GM19239 (cell line): ENCODE measurements at places on chromosomes 12 and 14.

DNA sequence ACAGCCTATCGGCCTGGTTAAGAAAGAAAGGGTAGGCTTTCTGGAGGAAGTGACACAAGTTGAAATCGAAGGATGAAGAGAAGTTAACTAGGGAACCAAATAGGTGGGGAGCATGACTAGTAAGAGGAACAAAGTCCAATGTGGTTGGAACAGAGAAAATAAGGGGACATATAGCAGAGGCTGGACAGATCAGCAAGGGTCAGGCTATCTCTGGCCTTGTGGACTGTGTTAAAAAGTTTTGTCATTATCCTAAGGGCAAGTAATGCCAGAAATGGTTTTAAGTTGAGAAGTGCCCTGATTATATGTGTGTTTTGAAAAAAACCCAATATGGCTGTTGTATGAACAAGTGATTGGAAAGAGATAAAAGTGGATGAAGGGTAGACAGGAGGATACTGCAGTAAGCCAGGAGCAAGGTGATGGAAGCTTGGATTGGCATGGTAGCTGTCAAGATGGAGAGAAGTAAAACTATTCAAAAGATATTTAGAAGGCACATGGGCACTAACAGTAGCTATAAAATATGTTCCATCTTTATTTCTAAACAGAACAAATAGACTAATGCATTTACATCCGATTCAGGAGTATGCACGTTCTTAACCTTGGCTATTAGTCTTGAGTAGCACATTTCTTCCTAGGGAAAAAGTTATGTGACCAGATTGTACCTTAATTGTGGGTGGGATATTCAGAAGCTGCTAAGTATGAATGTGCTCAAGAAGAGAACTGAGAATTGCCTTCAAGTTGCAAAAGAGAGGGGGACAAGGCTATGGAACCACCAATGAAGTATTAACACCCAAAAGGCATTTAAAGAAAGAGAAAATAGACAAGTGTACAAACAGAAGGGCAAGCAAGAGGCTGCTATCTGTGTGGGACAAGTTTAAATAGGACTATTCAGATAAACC is 46.8 kb upstream of the OR5AU1 start:
- DNase-seq: no peak

DNA sequence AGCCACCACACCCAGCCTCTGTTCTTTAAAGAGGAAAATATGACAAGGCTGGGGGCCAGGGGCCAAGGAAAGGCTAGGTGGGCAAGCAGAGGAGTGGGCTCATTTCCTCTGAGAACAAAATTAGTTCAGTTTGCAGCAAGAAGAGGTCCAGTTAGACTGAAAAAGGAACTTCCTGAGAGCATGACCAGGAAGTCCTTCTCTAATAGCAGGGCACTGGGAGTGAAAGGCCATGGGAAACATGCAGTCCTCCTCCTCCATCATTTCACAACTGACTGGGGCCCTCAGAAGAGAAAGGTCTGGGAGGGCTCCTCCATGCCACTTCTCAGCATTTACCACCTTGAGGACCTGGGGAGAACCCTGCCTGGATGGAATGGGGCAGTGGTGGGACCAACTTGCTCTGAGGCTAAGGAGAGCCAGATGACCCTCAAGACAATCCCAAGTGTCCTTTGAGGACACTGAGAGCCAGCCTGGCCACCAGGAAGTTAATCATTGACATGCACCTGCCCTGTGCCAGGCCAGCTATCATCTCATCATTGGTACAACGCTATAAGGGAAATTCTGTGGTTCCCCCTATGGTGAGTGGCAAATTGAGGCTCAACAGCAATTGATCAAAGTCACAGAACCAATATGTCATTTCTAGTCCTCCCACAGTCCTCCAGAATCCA is 2.0 kb downstream of the AQP2 start:
- DNase-seq: no peak

- DNase-seq: no peak
Observed at GRCh38 chr14:66508547-66508845, 549 bp downstream of the GPHN start.

GRCh38 chr12:96218989-96219678 is 25.0 kb downstream of the ELK3 start:
- no peak for DNase-seq

DNA sequence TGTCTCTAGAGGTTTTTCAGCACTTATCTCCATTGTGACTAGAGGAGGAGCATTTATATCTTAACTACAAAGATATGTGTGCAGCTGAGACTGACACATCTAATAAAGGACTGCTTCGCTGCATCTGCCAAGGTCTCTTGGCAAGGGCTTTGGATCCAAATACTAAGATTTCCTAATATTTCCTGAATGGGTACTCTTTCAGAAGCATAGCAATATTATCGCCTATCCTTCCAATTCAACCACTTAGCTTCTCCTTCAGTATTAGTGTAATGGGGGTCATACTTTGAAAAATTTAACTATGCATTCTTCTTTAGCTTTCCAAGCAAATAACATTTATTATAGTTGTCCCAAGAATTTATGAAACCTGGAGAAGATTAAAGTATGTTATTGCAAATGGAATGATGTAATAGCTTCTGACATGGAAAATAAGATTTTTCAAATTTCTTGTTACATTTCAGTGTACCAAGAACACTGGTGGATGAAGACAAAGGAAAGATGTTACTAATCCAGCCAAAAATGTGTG is 243.0 kb upstream of the PDE3A start:
- no peak for DNase-seq

GRCh38 chr14:89674936-89675335 is 257.9 kb upstream of the FOXN3 start:
- DNase-seq: no peak

DNA sequence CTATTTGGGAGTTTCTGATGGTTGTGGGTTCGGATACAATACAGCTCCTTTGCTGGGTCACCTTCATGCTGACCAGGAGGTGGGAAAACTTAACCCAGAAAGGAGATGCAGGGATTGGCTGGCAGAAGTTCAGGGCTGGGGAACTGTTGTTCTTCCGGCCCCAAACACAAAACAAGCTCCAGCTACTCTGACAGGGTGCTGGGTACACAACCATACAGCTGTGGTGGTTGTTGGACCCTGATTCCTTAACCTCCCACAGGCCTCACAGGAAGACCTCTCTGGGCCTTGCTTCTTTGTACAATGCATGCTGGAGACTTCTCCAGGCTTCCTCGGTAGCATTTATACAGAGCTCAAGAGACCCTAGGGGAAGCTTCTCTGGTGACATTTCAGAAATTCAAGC is 47.6 kb downstream of the CPM start:
- DNase-seq: no peak

DNA sequence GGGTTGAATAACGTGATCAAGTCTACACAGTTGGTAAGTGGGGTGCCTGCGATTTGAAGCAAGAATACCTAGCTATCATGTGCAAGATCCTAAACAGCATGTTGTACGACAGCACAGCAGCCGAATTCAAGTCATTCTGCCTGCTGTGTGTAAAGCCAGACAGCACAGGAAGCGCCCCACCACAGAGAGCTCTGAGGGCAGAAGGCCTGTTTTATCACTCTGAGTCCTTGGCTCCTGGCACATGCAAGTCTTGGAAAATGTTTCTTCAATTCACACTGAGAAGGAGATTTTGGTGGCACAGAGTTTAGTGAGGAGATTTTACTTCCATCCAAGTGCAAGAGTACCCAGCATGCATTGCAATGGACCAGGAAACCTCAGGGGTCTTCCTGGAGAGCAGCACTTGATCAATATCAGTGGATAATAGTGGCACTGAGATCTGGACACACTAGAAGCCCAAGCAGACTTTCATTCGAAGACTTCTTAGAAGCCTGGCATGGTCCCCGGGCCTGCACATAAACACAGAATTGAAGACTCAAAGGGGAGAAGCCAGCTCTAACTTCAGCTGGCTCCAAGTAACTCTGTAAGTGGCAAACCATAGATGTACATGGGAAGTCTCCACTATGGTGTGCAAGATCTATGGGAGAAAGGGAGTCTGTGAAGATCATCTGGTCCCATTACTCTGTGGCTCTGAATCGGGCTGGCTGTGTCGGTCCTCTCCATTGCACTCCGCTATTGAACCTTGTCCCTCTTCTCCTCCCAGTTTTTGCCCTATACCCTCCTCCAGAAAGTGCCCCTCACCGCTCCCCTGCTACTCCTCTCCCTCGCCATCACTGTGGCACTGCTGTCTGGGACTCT is 1.5 kb upstream of the KRT1 start:
- no peak for DNase-seq

DNA sequence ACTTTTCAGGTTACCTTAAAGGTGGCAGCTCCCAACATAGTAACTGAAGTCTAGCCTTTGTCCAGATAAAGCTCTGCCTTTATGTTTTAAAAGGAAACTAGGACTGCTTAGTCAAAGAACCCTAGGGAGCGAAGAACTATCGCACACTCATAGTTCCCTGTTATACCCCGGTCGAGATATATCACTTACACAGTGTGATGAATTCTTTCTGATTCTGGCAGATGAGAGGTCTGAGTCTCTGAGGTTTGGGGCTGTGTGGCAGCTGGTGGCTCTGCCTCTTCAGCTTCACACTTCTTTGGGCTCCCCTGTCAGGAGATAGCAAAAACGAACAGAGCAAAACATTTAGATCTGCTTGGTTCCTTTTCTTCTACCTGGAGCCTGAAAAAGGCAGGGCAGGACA is 17.0 kb downstream of the ACIN1 start:
- DNase-seq: no peak

- no peak for DNase-seq
Observed at GRCh38 chr14:76756371-76756750, 4.9 kb upstream of the VASH1 start.

DNA sequence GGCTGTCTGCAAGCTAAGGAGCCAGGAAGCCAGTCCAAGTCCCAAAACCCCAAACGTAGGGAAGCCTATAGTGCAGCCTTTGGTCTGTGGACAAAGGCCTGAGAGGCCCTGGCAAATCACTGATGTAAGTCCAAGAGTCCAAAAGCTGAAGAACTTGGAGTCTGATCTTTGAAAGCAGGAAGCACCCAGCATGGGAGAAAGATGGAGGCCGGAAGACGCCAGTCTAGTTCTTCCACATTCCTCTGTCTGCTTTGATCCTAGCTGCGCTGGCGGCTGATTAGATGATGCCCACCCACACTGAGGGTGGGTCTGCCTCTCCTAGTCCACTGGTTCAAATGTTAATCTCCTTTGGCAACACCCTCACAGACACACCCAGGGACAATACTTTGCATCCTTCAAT is 58.5 kb downstream of the CAPS2 start:
- DNase-seq: no peak

DNA sequence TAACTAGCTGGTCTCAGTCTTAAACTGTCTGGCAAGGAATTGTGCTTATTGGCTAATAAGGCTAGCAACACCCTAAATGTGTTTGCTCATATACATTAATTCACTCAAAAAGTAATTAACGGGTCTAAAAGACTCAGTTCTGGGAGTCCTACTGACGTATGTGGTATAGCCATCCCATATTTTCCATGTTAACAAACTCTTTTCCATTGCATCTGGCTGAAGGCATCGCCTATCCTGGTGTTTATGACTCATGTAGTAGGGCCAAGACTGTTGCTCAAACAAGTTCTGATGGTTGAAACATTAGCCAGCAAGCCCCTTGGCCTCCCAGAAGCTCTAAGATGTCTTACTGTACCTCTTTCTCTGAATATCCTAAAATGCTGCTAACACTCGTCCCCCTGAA is 98.5 kb downstream of the PHLDA1 start:
- no peak for DNase-seq

DNA sequence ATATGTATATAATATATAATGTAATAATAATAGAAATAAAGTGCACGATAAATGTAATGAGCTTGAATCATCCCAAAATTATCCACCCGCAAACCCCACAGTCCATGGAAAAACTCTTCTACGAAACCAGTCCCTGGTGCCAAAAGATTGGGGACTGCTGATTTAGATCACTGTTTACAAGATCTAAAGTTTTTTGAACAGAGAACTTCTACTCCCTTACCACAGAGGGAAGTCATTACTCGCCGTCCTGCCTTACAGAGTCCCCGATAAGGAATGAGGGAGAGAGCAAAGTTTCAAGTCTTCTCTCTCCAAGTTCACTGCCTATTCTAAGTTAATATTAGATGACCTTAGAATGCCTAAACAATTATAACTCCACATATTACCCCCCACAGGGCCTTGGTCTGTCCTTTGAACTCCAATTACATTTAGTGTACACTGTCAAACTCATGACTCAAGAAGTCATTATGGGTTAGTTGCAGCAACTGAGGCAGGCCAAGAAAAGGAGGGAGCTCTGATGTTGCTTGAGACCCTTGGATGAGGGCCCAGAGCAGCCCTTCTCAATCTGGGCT is 21.8 kb upstream of the DHRS4 start:
- DNase-seq: no peak

DNA sequence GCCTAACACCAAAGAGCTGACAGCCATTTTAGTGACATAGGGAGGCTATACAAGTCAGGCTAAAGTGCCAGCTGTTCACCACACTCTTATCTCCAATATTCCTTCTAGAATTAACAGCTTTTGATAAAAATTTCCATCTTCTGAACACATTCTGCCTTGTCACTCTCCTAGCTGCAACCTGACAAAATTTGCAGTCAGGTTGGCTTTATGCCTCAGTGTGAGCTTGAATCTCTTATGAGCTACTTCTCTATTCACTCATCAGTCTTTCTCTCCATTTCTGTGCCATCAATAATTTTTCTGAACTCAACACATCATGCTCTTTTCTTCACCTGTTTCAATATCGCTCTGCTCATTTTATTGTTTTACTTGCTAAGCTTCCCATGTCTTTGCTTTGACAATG is 50.2 kb downstream of the TMTC1 start:
- DNase-seq: no peak

DNA sequence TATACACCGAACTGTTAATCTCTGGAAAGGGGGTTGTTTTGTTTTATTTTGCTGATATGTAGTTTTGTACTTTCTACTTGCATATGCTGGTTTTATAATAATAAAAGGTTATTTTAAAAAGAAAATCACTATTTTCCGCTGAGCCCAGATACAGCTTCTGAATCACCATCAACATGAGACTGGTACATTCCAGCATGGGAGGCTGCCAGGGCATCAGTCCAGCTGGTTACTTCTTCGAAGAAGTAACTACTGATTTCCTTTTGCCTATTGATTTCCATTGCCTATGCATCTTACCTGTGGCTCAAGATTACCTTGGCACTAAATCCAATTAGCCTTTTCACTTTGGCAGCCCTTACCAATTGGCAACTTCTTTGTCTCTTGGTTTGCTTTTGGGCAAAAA is 11.7 kb upstream of the OSBPL8 start:
- DNase-seq: no peak

DNA sequence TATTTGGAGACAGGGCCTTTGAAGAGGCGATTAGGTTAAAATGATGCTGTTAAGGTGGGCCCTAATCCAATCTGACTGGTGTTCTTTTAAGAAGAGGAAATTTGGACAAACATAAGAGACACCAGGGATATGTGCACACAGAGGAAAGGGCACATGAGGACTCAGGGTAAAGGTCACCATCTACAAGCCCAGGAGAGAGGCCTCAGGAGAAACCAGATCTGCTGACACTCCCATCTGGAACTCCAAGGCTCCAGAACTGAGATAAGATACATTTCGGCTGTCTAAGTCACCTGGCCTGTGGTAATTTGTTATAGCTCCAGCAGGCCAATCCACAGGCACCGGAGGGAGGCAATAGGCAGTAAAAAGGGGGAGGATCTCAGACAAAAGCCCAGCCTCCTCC is 48.6 kb downstream of the KICS2 start:
- DNase-seq: no peak
